ENCODE measurements at places on chromosomes 3 and 15. TPM values are rescaled to one million over a fixed set of nuclear protein-coding genes. Genes with fewer than 3 reads are reported as not detected.

The TUSC7 gene
- total RNA-seq, result not detected

The THPO gene
- total RNA-seq, result not detected

The CEP152 gene
- total RNA-seq, result 7.4 TPM

The CCDC39 gene
- not detected for total RNA-seq

The RBP2 gene
- total RNA-seq, result not detected

The GUCA1C gene
- total RNA-seq, result not detected

The KLHL6 gene
- total RNA-seq, result 5.9 TPM

The RHOV gene
- under 0.01 TPM for total RNA-seq

The INO80 gene
- 29.2 TPM for total RNA-seq

The C15orf62 gene
- 0.66 TPM for total RNA-seq

The THBS1 gene
- 7,438 TPM for total RNA-seq

The RTP4 gene
- 0.18 TPM for total RNA-seq

The CYP8B1 gene
- not detected for total RNA-seq

The CLDN16 gene
- under 0.01 TPM for total RNA-seq

The FBLN2 gene
- 1.5 TPM for total RNA-seq

The GABRA5 gene
- not detected for total RNA-seq

The TOP2B gene
- 89.6 TPM for total RNA-seq

The PRRT3 gene
- 0.72 TPM for total RNA-seq

The ERICH6 gene
- total RNA-seq, result not detected

The HDAC11 gene
- 7.5 TPM for total RNA-seq

The SLC24A5 gene
- total RNA-seq, result not detected

The POLQ gene
- 4.0 TPM for total RNA-seq

The GPR62 gene
- under 0.01 TPM for total RNA-seq

The KIF7 gene
- 9.5 TPM for total RNA-seq

The GREM1 gene
- 0.09 TPM for total RNA-seq

The VIPR1 gene
- 1.8 TPM for total RNA-seq

The EPHB3 gene
- total RNA-seq, result under 0.01 TPM

The CIAO2A gene
- 59.6 TPM for total RNA-seq

The GP9 gene
- not detected for total RNA-seq

The GOLGA8K gene
- 0.28 TPM for total RNA-seq

The PLSCR5 gene
- not detected for total RNA-seq

The ZIC1 gene
- total RNA-seq, result not detected

The SEMA6D gene
- 2.2 TPM for total RNA-seq

The MUC13 gene
- not detected for total RNA-seq

The LSAMP gene
- not detected for total RNA-seq

The CCDC191 gene
- total RNA-seq, result 2.2 TPM

The DCBLD2 gene
- total RNA-seq, result 98.2 TPM

The EMC7 gene
- total RNA-seq, result 30.2 TPM

The CFAP44 gene
- total RNA-seq, result 2.6 TPM

The SETMAR gene
- total RNA-seq, result 8.2 TPM

The TGM4 gene
- 0.09 TPM for total RNA-seq

The CCR9 gene
- not detected for total RNA-seq

The TERC gene
- 46.9 TPM for total RNA-seq

The SKOR1 gene
- 0.09 TPM for total RNA-seq

The PPM1L gene
- 1.2 TPM for total RNA-seq

The ADGRG7 gene
- total RNA-seq, result not detected

The OR4F6 gene
- not detected for total RNA-seq

The SCN5A gene
- 3.7 TPM for total RNA-seq

The ETV5 gene
- 30.3 TPM for total RNA-seq

The SCAANT1 gene
- total RNA-seq, result 1.2 TPM
